ENCODE measurements at places on chromosomes 7 and 10.
A peak's percentile ranks its signal among the peaks of the same experiment; 100 is the strongest.

- DNase-seq, result no peak
Measured at GRCh38 chr7:1085266-1085665, 2.6 kb upstream of the GPER1 start.

GRCh38 chr7:140455743-140456142, 23.6 kb downstream of the MKRN1 start:
- no peak for DNase-seq

GRCh38 chr10:99815621-99816020, 33.2 kb downstream of the ABCC2 start:
- no peak for DNase-seq

- DNase-seq, result no peak
Measured at GRCh38 chr7:106599343-106599698, 61.6 kb downstream of the CCDC71L start.

DNA sequence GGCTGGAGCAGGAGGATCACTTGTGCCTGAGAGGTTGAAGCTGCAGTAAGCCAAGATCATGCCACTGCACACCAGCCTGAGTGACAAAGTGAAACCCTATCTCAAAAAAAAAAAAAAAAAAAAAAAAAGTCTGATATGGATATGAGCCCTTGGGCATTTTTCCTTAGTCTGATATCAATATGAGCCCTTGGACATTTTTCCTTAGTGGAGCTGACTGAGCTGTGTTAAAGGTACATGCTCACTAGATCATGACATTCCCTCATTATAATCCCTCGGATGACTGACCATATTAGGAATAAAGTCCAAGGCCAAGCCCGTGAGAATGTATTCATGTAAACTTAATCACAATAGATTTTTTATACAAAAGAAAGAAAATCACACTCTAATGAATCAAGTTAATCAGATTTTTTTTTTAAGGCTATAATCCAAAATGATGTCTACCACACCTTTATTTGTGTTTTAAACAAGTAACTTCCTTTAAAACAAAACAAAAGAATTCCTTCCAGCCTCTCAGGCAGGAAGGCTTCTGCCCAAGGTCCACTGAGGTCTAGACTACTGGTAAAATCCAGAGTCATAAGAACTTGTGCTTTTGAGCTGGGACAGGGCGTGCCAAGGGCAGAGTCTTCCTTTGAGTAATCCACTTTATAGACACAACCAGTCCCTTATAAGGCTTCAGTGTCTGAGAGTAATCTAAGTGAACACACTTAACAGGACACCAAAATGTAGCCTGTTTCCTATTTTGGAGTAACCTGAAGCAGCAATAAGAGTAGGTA, 5.5 kb downstream of the PPA1 start:
- no peak for DNase-seq

DNA sequence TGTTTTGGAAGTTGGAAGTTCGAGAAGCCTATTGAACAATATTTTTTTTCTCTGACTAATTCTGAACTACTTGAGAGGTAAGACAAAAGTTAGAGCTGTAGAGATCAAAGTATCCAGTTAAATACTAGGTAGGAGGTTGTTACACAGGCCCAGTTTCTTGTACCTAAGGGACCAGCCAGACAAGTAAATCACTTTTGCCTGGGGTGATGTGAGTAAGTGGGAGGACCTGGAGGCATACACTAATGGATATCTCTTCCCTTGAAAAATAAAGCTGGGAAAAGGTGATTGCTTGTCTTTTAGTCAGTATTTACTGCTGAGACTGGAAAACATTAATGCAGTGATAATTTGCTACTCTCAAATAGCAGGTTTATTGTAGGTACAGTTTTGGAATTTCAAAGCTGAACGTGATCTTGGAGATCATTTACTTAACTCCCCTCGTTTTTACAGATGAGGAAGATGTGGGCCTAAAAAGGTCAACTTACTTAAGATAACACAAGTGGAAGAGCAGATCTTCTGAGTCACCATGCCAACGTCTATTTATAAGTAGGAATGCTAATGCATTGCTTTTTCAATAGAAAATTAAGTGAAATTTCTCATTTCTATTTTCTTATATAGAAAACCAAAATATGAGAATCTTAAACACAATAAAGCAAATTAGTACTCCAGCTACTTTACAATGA, 181.3 kb downstream of the PPP1R9A start:
- no peak for DNase-seq

- DNase-seq, result no peak
Measured at GRCh38 chr10:2866569-2866968, 200.8 kb upstream of the PFKP start.

DNA sequence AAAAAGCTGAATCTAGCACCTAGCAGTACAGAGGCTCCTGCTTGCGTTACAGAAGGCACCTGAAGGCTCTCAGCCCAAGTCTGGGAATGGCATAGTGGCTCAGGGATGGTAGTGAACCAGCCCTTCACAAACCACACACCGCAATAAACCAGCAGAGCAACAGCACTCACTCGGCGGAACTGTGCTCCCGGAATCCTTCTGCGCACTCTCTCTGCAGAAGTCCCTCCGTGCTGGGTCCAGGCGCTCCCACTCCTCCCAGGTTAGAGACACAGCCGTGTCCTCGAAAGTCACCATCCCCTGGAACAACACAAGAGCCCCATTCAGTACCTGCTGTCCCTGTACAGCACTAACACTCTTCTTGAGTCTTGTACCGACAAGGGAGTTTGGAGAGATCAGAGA, 1.5 kb downstream of the ZNF394 start:
- DNase-seq, result no peak

GRCh38 chr10:114347241-114347640, 57.1 kb downstream of the AFAP1L2 start:
- no peak for DNase-seq

GRCh38 chr10:50467209-50467608, 156.5 kb downstream of the SGMS1 start:
- no peak for DNase-seq

- peak; percentile 22 for DNase-seq
Measured at GRCh38 chr7:91918356-91918755, 22.3 kb upstream of the AKAP9 start.

GRCh38 chr7:11969643-11970042, 137.6 kb upstream of the THSD7A start:
- no peak for DNase-seq

DNA sequence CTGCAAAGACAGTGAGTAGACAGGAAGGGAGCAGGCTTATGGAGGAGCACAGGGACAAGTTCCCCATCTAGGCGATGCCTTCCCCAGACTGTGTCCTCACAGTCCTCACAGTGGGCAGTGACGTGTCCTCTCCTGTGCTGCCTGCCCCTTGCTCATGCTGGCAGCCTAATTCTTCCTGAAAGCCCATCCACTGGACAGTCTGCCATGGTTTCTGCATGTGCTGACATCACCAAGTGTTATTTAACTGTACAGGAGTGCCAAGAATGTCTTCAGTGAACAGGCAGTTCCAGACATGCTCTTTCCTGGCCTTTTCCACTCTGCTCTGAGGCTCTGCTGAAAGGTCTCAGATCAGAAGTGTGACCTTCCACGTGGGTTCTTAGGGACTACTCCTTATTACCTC, 54.1 kb downstream of the ZNF248 start:
- DNase-seq, result no peak

GRCh38 chr10:45075826-45076380, 75.2 kb downstream of the ZNF22 start:
- DNase-seq, result no peak

DNA sequence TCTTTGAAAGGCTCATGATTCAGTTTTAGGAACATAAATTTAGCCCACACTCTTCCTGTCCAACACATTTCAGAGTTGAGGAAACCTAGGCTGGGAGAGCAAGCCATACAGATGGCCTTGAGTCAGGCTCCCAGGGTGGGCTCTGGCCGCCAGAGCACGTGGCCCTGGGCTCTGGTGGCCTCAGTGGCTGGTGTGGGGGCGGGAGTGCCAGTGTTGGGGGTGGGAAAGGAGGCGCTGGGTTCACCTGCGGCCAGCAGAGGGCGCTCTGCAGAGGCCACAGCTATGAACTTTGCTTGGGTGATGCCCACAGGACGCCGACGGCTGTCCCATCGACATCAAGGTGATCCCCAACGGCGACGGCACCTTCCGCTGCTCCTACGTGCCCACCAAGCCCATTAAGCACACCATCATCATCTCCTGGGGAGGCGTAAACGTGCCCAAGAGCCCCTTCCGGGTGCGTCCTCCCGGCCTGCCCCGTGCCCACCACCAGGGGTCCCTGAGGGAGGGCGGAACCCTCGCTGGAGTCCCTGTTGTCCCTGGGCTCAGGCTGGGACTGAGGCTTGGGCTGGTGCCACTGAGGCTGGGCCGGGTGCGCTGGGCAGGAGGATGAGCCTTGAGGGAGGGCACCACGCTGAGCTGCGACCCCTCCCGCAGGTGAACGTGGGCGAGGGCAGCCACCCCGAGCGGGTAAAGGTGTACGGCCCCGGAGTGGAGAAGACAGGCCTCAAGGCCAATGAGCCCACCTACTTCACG, 11.9 kb downstream of the FLNC start:
- DNase-seq, result peak; percentile 96

DNA sequence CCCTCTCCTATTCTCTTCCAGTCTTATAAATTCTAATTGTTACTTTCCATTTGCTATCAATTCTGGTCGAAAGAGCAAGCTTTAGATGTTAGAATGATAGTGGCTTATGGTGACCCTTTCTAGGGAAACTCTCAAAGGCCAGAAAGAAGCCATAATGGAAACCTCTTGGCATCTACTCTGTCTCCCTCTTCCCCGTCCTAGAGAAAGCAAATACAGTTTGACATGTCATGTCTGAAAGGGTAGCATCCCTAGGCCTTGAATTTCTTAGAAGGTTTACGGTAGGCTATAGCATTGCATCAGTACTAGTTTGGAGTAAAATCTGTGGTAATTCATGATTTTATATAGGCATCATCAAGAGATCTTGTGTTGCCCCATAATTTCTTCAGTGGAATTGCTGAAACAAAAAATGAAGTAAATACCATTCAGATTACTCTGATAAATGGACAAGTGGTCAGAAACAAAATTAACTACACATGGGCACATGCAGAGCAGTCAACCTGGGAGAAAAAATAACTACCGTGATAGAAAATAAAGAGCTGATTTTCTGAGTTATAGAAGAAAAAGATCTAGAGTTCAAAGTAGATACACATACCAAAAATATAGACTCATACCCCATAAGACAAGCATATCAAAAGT, 4.4 kb downstream of the PRKAR2B start:
- DNase-seq, result no peak

DNA sequence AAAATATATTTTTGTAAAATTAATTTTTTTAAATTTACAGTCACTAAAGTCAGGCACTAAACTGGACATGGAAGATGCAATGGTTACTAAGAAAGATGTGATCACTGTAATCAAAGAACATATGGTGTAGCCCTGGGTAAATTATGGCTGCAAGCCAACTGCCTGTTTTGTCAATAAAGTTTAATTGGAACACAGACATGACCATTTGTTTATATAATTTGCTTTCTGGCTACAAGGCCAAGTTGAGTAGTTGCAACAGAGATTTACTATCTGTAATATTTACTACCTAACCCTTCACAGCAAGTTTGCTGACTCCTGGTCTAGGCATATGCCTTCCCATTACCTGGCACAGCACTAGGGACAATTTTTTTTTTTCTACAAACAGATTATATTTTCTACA, 448.9 kb downstream of the ADRA2A start:
- no peak for DNase-seq

DNA sequence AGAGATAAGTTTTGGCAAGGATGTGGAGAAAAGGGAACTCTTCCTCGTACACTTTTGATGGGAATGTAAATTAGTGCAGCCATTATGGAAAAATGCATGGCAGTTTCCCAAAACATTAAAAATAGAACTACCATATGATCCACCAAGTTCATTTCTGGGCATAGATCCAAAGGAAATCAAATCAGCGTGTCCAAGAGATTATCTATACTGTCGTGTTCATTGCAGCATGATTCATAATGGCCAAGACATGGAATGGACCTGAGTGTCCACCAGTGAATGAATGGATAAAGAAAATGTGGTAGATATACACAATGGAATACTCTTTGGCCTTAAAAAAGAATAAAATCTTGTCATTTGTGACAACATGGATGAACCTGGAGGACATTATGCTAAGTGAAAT, 70.3 kb upstream of the RSU1 start:
- no peak for DNase-seq

DNA sequence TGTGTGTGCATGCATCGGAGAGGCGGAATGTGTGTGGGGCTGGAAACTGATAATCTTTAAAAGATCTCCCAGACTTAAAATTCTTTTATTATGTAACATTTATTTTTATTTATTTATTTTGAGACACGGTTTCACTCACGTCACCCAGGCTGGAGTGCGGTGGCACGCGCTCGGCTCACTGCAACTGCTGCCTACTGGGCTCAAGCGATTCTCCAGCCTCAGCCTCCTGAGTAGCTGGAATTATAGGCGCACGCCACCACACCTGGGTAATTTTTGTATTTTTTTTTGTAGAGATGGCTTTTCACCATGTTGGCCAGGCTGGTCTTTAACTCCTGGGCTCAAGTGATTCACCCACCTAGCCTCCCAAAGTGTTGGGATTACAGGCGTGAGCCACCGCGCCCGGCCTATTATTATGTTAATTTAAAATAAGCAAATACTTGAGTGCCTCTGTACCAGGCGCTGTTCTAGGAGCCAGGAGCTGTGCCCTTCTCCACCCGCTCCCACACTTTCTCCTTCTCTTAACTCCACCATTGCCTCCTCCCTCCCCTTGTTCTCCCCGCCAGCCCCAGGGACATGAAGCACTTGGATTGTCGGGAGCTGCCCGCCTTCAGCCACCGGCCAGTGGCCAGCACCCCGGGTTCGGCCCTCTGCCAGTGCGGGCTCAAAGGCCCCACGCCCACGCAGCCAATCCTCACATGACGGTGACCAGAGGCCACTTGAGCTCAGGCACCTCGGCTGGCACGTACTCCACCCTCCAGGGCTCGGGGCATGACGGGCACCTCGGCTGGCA, 163.6 kb downstream of the DNAJB6 start:
- DNase-seq, result no peak

- DNase-seq, result no peak
Measured at GRCh38 chr10:64636461-64636860, 1115.3 kb downstream of the REEP3 start.

- DNase-seq, result no peak
Measured at GRCh38 chr7:94392393-94392786, 2.3 kb upstream of the COL1A2 start.

- peak; percentile 28 for DNase-seq
Measured at GRCh38 chr10:63466144-63466935, 563 bp upstream of the JMJD1C start.

- no peak for DNase-seq
Measured at GRCh38 chr10:80460399-80461207, 6.5 kb downstream of the TSPAN14 start.

DNA sequence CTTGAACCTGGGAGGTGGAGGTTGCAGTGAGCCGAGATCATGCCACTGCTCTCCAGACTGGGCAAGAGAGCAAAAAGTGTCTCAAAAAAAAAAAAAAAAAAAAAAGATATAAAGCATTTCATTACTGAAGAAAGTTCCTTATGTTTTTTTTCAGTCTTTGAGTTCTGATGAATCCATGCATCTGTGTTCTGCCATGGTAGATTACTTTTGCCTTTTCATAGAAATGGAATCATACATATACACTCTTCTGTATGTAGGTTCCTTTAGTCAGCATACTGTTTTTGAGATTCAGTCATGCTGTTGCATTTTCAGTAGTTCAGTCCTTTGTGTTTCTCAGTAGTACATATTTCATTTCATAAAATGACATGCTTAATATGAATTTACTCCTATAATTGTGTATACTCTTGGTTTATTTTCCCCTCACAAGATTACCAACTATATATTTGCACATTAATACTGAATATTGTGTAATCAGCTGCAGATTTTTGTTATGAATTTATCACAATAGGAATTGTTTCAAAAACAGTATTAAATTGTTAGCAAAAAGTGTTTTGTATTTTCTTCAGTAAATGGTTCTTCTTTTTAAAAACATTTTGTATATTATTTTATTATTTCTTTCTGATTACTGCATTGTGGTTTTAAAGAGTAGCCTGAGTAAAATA, 2.8 kb upstream of the ZNF777 start:
- DNase-seq, result no peak

Data from HuH-7 (cell line).